CD8-positive, alpha-beta T cell (primary cell): ENCODE measurements at places on chromosomes 12 and 14.

GRCh38 chr12:94558612-94559011 lies 91.7 kb downstream of the TMCC3 start:
- DNase-seq = no peak

GRCh38 chr12:86186449-86186848 lies 69.7 kb downstream of the MGAT4C start:
- no peak for DNase-seq

- DNase-seq = no peak
Measured at GRCh38 chr12:81203671-81204204, 125.9 kb downstream of the ACSS3 start.

- no peak for DNase-seq
Measured at GRCh38 chr12:95099270-95099790, 25.9 kb upstream of the NR2C1 start.

- no peak for DNase-seq
Measured at GRCh38 chr12:115583591-115583990, 693.9 kb downstream of the MED13L start.

DNA sequence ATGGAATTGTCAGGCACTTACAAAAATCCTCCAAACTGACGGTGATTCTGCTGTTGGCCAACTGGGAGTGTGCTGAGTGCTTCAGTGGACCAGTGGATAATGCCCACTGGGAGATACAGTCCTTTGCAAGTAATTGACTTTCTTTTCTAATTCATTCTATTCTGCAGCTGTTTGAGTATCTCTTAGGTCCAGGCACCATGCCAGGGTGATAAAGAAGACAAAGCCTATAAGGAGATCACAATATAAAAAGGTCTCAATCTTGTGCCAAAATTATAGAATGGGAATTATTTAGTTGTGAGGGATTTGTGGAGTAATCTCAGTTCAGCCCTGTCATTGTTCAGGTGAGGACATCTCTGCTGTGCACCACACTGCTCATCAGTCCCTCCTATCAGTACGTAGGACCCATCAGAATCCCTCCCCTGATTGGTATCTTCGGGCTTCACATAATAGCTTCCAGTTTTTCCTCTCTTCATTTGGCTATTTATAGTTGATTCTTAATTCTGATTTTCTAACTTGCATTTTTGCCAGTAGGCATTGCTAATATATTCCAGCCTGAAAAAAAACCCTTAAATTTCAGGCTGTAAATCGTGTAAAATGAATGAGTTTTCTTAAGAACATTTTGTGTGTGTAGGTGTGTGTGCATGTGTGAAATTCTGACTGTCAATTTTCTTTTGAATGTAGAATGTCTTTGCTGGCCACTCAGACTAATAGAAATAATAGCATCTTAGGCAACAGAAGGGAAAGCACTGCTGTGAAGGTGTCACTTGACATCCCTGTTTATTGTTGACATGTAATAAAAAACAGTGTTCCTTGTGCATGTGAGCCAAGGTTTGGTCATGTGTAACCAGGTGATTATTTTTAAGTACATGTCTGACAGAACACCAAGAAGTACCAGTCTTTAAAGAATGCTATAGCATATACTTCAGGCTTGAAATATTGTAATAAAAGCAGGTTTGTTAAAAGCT lies 457.6 kb upstream of the RGS6 start:
- DNase-seq = no peak

DNA sequence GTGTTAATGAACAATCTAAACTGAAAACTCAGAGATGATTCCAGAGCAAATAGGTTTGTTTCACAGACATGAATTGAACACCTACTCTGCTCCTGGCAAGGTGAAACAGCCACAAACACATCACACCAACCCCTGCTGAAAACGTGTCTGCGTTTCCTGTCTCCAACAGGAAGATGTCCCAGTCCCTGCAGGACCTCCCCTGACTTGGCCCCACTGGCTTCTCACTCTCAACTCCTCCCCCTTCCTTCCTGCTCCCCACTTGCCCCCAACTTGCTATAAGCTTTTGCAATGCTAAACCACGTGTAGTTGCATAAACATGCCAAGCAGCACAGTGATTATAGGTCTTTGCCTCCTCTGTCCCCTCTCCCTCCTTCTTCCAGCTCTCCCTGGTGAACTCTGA lies 567.6 kb downstream of the BCL11B start:
- DNase-seq = peak; percentile 47

- DNase-seq = no peak
Measured at GRCh38 chr12:83841620-83842019, 1071.0 kb downstream of the SLC6A15 start.

DNA sequence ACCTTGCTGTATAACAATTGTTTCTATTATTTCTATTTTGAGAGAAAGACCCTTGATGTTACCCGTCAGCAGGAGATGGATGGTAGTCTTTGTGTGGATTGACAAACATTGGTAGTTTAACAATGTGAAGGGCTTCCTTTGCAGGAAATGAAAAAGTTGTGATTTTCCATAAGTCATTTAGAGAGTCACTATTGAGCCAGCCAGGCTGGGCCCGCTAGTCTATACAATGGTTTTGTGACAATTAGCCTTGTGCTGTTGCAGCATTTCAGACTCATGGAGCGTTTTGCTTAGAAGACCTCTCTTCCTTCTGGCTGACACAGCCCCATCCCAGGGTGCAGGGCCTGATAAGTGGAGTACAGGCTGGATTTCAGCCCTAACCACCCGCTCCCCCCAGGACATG lies 18.3 kb upstream of the SLC38A2 start:
- no peak for DNase-seq

GRCh38 chr14:63486738-63487137 lies 56.4 kb downstream of the PPP2R5E start:
- DNase-seq = no peak

DNA sequence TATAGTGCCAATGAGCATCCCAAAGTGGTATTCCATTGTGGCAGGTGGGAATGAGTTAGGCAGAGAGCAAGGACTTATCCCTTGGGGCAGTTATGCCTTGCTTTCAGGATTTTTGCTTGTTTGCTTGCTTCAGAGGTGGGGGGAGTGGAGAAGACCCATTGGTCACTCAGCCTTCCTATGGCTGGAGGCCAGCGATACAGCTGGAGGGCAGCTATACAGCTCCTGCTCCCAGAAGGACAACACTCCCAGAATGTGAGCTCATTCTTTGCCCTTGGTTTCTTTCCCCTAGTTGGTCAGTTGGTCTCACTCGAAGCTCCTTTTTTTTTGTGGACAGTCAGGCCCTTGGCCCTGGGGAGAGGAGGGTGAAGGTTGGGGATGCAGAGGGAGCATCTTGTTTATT lies 14.5 kb downstream of the KRT83 start:
- DNase-seq = no peak

- no peak for DNase-seq
Measured at GRCh38 chr14:52042371-52043289, 26.2 kb downstream of the NID2 start.

DNA sequence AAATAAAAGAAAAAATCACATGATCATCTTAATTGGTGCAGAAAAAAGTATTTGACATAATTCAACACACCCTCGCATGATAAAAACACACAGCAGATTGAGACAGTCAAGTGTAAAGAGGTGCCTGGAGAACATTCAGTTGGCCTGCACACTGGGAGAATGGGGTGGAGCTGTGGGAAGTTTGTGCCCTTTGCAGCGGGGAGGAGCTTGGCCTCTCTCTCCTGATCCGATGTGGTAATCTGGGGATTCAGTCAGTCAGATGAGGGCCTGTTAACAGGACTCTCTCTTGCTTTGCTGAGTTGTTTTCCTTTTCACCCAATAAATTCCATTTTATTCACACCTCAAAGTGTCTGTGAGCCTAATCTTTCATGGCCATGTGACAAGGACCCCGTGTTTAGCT lies 5.9 kb downstream of the SERPINA6 start:
- DNase-seq = no peak

DNA sequence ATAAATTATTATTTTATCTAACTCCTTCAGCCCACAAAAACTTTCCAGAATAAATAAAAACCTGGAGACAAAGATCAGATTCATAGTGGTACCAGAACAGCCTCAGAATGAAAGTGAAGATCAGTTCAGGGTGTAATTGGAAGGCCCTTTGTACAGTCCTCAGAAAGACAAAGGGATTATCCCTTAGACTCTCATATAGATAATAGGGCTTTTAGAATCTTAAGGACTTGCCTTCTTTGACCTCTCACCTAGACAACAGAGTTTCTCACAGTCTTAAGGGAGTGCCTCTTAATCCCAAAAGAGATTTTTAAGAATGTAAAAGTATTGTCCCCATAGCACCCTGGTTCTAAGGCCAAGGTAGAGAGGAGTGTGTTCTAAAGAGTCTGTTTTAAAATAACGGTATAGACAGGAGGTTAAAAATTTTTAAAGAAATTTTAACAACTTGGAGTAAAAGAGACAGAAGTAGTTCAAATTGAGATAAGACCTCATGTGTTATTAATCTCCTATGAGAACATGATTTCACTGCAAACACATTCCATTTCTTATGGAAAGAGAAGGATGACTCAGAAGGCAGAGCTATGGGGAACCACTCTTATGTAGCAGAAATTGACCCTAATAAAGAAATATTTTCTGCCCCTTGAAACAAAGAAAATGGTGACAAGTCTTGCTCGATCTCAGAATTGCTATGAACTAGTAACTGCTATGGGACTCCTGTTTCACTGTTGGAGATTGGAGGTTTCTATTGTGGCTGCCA lies 24.2 kb upstream of the NOVA1 start:
- DNase-seq = no peak

DNA sequence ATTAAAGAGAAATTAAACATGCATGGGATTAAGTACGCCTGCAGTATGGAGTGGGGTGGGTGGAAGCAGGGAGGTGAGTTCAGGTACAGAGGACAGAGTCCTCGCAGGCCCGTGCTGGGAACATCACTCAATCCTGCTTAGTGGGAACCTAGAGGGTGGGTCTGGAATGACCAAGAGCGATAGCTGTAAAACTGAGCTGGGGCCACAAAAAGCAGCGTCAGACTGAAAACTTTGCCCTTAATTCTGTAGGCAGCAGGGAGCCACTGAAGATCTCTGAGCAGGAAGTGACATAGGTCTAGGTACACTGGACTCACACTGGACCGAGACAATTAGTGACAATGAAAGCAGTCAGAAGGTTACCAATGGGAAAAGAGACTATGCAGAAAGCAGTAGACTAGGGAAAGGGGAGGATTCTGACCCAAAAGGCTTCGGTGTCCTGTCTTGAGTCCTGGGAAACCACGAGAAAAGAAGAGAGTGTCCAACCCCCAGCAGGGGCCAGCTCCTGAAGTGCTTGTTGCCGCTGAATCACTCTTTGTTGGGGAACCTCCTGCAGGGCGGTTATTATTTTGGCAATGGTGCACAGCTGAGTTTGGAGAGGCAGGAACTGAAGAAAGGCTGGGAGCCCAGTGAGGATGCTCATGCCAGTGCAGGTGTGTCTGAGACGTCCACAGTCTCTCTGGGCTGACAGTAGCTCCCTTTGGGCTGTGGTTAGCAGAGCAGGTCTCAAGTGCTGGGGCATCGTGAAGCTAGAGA lies 97.4 kb downstream of the PLXNC1 start:
- DNase-seq = no peak

- DNase-seq = no peak
Measured at GRCh38 chr12:91104812-91105466, 6.4 kb downstream of the LUM start.

GRCh38 chr12:20527417-20528163 lies 159.3 kb downstream of the PDE3A start:
- no peak for DNase-seq
